ENCODE measurements at places on chromosomes 11 and 22. TPM values are rescaled to one million over a fixed set of nuclear protein-coding genes. Genes with fewer than 3 reads are reported as not detected.

PRDM11 gene
- 16.3 TPM for total RNA-seq

GPHA2 gene
- total RNA-seq: not detected

MMP13 gene
- total RNA-seq: not detected

SULT4A1 gene
- total RNA-seq: 0.63 TPM

DGCR2 gene
- total RNA-seq: 30.4 TPM

DSCAML1 gene
- 0.88 TPM for total RNA-seq

C11orf58 gene
- 128 TPM for total RNA-seq

IRAG1 gene
- 15.6 TPM for total RNA-seq

CSNK1E gene
- total RNA-seq: 90.5 TPM

SYT8 gene
- total RNA-seq: not detected

C11orf87 gene
- not detected for total RNA-seq

SLC37A2 gene
- 8.9 TPM for total RNA-seq

ROBO4 gene
- total RNA-seq: 18.9 TPM

DGAT2 gene
- 81.2 TPM for total RNA-seq

CCDC188 gene
- 0.62 TPM for total RNA-seq

ME3 gene
- 24.2 TPM for total RNA-seq

OR52B6 gene
- not detected for total RNA-seq

SOX10 gene
- 3.6 TPM for total RNA-seq

COA4 gene
- 60.3 TPM for total RNA-seq

GAL gene
- total RNA-seq: not detected

GDPD4 gene
- not detected for total RNA-seq

SYT7 gene
- total RNA-seq: 39.7 TPM

Measured in left cardiac atrium (tissue), 4 donors.